ENCODE measurements at places on chromosomes 1 and 21. TPM values are rescaled to one million over a fixed set of nuclear protein-coding genes. Genes with fewer than 3 reads are reported as not detected.

GRCh38 chr1:46102769-46103476 lies 29.5 kb downstream of the PIK3R3 start:
- DNase-seq, result no peak

DNA sequence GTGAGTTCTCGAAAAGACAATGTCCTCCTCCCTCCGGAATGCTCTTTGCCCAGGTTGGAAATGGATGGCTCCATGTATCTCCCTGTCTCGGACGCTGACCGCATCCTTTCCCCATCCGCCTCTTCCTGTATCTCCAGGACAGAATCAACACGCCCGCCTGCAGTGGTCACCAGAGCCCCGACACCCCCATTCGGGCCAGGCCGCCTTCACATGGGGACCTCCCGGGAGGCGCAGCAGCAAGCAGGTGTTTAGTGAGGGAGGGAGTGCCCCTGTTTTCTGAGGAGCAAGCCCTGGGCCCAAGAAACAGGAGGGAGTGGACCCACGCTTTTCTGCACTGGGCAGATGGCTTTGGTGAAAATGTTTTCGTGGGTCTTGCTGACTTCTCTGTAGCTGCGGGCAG lies 83.5 kb upstream of the TTC34 start:
- DNase-seq, result no peak

DNA sequence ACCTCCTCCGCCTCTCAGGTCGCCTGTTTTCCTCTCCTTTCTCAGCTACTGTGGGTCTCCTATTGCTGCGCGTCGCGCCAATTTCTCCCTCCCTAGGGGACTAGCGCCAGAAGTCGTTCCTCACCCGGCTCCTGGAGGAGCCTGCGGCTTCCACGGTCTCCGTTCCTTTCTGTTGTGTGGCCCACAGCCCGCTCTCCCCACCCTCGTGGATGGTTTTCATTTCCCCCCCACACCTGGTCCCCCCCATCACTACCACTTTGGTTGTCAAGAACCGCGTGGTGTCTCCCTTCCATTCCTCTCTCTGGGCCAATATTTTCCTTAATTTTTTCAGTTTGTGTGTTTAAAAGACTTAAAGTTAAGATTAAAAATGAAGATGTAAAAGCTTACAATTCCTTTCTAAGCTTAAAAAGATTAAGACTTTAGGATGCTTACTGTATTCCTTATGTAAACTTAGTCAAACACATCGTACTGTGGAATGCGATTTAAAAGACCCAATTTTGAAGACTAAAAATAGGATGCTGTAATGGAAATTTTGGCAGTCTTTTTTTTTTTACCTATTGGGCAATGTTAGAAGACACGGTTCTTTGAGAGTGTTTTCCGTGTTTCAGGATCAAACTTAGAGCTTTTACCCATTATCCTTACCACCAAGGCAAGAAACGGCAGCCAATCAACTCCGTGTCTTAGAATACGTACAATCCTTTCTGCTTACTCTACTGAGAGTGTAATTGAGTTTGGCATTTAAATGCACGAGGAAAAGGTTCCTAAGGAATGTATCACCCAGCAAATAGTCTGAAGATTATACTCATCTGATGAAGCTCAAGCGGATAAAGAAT lies 773 bp downstream of the CNST start:
- DNase-seq, result no peak

- no peak for DNase-seq
Observed at GRCh38 chr1:13585612-13585991, 2.0 kb downstream of the PDPN start.

- no peak for DNase-seq
Observed at GRCh38 chr1:3584915-3585314, 26.4 kb downstream of the MEGF6 start.

GRCh38 chr1:36942148-36942547 lies 92.2 kb downstream of the GRIK3 start:
- DNase-seq, result no peak

GRCh38 chr1:165403835-165404482 lies 41.0 kb downstream of the RXRG start:
- DNase-seq, result no peak

- DNase-seq, result no peak
Observed at GRCh38 chr21:34967509-34968289, 81.4 kb downstream of the RUNX1 start.

GRCh38 chr1:226001088-226001487 lies 1.9 kb upstream of the SDE2 start:
- no peak for DNase-seq

- no peak for DNase-seq
Observed at GRCh38 chr21:23899561-23899960, 1707.7 kb downstream of the MRPL39 start.

Gene EFNA1
- total RNA-seq, result 4.2 TPM

GRCh38 chr1:236141447-236142252 lies 689 bp upstream of the GPR137B start:
- DNase-seq, result no peak

DNA sequence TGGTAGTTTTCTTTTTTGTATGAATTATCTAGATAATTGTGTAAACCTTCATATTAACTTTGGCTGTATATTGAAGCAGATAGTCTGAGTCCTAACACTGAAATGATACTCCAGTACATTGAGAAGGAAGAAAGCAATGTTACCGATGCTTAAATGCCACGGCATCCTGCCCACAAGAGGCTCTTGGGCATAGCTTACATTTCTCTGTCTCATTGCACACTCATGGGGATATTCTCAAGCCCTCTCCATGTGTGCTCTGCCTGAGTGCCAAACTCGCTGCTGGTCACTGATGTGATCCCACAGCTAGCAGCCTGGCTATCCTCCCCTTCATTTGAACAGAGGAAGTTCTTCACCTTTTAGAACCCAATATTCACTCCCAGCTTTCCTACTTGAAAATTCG lies 179.4 kb downstream of the TGFB2 start:
- no peak for DNase-seq

- DNase-seq, result no peak
Observed at GRCh38 chr1:15945011-15945831, 30.7 kb downstream of the ZBTB17 start.

DNA sequence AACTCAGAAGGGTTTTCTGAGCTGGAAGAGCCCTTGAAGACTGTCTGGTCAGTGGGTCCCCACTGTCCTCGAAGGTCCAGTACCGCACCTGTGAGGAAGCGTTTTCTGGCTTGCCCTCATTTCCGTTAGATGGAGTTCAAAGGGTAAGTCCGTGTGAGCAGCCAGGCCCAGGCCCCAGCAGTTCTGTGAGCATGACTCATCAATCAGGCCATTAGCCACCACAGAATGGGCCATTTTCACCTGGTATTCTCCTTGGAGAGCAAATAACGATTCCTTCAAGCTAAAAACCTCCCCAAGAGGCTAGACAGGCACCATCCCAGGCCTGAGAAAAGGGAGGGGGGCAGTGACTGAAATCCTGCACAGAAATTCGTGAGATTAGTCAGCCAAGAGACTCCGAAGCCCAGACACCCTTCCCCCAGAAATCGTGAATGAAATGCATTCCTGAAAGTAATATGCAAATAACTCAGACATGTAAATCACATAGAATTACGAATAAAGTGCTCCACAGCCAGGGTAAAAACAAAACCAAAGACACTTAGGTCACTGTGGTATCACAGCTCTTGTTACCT lies 66.0 kb downstream of the BCAR3 start:
- DNase-seq, result no peak

- DNase-seq, result no peak
Observed at GRCh38 chr21:38847556-38847955, 41.8 kb downstream of the ETS2 start.

- no peak for DNase-seq
Observed at GRCh38 chr21:45982092-45982757, 655 bp downstream of the COL6A1 start.

Gene THEM5
- total RNA-seq, result not detected

- no peak for DNase-seq
Observed at GRCh38 chr1:54396261-54396933, 9.8 kb downstream of the SSBP3 start.

DNA sequence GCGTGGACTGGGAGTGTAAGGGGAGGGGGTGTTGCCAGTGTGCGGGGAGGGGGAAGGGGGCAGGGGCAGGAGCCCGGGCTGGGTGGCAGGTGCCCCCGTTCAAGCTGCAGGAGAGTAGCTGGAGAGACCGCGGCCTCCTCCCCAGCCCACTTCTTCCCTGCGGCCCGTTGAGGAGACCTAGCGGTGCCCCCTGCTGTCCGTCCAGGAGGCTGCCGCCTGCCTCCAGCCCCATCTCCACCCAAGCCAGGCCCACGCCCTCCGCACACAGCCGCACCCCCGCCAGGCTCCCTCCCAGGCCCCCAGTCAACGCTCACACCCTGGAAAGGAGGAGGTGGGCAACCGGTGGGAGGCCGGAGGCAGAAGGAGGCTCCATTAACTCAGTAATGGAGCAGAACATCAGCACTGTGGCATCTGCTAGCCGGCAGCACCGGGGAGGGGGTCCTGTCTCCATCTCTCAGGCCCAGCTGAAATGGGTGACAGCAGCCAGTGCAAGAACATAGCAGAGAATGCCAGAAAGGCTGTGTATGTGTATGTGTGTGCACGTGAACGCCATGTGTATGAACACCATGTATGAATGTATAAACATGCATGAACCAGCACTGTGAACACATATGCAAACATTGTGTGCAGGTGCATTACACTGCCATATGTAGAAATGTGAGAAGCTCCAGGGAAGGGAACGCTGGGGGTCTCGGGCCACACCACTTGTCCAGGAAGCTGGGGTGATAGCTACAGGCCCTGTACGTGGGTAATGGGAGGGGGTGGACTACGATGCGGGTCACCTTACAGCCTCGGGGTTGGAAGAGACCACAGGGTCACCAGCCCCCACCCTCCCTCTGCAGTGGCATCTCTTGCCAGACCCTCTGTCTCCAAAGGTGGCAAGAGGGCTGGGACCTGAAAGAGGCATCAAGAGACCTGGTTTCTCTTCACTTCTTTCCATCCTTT lies 84.6 kb downstream of the SYT2 start:
- DNase-seq, result peak; percentile 49

Gene SPRR1B
- not detected for total RNA-seq

DNA sequence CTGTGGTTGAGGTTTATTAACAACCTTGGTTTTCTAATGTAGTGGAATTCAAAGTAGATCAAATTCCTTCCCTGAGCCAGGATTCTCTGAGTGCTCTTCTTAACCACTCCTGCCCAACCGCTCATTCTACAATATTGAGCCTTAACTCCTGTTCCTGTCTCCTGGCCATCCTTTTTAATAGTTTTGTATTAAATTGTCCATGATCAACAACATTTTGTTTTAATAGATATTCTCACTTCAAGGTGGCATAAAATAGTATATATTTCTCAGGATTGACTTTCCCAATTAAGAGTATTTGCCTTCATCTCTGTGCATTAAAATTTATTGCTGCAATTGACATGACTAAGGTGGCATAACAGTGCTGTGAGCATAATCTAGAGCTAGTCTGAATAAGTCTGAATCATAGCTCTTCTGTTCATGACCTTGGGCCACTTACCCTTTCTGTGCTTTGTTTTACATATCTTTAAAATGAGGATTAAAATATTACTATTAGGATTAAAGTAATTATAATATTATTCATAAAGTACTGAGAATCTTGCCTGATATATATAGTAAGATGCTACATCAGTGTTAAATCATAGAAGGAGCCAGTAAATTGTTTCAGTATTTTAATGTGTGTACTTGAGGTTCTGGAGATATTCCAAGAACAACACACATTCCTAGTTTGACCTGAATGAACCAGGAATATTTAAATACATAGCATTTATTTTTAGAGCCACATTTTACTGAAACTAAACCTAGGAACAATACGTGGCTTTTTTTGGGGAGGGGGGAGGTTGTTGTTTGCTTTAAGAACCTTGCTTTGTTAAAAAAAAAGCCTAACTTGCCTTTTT lies 76.4 kb downstream of the ADGRL2 start:
- DNase-seq, result no peak

Gene TRPM2
- total RNA-seq, result 1.2 TPM

Gene OR2T11
- total RNA-seq, result not detected

DNA sequence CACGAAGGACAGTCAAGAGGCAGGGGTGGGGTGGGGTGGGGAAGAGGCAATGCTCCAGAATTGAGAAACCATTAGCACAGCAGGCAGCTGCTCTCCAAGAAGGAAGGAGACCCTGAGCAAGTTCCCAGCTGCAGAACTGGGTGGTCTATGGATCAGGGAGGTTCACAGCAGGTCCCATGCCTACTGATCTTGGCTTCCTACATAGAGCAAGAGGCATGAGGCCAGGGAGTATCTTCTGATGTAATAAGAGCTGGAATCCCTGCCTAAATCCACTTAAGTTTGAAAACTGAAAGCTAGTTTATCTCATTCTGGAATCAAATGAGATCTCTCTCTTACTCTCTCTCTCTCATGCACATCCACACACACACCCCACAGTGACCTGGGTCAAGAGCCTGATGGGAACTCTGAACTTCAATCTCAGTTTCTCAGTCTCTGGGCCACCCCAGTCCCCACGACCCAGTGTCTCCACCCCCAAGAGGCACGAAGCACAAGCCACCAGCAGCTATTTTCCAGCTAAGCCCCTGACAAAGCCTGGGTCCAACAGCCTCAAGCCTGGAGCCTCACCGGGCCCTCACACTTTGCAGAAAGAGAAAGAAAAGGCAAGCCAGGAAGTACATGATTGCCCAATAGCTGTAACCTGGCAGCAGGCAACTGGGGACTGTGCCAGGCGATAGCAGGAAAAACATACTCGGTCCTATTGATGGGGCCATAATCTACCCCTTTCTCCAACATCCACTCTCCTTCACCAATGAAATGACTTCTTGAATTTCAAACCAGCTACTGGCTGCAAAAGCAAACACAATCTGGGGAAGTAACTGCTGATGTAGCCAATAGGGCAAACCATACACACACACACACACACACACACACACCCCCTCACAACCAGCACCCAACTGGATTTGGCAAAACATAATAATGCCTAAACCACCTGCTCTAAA lies 2.2 kb downstream of the NUAK2 start:
- DNase-seq, result peak; percentile 50

Gene ECM1
- total RNA-seq, result 1.9 TPM

Gene ATP1B1
- total RNA-seq, result 1.8 TPM

DNA sequence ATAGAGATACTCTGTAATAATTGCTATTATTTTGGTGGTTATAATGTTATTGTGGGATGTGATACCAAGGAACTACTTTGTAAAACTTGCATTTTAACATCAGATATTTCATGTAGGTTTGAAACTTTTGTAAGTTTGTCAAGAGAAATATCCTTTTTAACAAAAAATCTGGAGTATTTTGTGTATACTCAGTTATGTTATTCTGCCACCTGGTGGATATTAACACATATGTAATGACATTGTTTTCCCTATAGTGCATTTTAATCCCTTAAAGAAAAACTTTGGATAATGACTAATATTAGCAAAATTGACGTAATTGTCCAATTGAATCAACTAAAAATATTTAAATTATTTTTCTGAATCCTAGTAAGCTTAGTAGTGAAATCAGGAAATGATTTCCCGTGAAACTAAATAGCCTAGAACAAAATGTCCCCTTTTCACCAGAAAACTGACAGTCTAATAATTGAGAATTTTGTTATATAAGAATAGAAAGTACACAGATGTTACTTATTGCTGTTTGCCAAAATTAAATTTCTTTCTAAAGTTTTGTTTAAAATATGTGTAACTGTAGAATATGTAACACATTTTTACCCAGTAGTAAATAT lies 39.6 kb downstream of the KCTD3 start:
- DNase-seq, result no peak

- no peak for DNase-seq
Observed at GRCh38 chr1:236705771-236706170, 19.5 kb downstream of the ACTN2 start.
